Inflammatory macrophage (primary cell): ENCODE measurements at places on chromosomes 5 and 9.
A peak's percentile ranks its signal among the peaks of the same experiment; 100 is the strongest.

- no peak for DNase-seq
Measured at GRCh38 chr5:83644301-83644700, 76.4 kb downstream of the HAPLN1 start.

GRCh38 chr5:144313147-144313726 lies 142.6 kb downstream of the KCTD16 start:
- DNase-seq: no peak

DNA sequence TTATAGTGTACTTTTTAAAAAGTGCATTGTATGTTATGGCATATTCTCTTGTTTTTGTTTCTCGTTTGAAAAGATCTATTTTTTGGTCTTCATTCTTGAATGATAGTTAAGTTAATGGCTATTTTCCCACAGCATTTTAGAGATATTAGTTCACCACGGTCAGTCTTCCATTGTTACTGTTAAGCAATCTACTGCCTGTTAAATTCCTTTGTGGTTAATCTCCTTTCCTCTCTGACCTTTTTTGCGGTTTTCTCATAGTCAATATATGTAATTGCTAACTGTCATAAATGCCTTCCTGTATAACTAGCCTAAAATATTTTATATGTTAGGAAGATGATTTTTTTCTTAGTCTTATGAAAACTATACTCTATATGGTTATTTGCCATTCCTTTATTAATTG lies 250.8 kb upstream of the FBXL7 start:
- DNase-seq: no peak

DNA sequence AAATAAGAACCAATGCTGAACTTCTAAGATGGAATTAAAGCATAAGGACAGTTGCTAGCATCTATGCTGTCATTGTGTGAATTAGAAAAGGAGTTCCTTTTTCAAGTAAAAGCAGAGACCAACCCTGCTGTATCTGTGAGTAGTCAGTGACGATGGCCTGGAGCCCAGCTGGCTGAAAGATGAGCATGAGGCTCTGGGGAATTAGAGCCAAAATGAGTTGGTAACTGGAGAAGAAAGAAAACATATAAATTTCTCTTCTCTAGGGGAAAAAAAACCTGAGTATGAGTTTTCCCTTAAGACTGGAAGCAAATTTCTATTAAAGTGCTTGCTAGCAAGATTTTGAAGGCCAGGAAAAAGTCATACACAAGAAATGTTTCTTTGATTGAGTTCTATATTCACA lies 1.6 kb upstream of the SPZ1 start:
- no peak for DNase-seq

- DNase-seq: peak; percentile 40
Measured at GRCh38 chr9:33264003-33264472, 470 bp downstream of the BAG1 start.

DNA sequence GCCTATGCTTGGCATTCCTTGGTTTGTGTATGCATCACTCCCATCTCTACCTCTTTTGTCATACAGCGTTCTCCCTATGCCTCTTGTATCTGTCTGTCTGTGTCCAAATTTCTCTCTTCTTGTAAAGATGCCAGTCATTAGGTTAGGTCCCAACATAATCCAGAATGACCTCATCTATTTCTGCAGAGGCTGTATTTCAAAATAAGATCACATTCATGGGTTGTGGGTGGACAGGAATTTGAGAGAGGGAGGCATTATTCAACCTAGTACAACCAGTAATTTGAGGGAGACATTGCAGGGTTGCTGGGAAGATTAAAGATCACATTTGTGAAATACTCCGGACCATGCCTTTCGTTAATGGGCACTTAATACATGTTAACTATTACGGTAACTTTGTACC lies 155.0 kb downstream of the MAN2A1 start:
- DNase-seq: peak; percentile 14

DNA sequence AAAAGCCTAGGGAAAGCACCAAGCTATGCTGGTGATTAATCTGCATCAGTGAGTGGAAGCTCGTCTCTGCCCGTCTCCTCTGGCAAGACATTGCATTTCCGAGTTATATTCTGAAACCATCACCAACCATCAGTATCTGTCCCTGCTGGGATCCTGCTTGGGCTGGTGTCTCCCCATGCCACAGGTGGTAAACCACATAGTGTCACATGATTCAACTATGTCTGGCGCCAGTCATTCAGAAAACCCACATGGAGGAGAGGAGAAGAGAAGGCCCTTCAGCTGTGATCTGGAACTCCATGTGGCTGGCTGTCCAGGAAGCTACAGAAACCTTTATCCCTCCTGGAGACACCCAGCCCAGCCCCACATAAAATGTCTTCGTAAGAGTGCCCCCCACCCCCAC lies 4.8 kb downstream of the IL9 start:
- DNase-seq: no peak
